ENCODE measurements at places on chromosomes 7 and 10.
A peak's percentile ranks its signal among the peaks of the same experiment; 100 is the strongest.

DNA sequence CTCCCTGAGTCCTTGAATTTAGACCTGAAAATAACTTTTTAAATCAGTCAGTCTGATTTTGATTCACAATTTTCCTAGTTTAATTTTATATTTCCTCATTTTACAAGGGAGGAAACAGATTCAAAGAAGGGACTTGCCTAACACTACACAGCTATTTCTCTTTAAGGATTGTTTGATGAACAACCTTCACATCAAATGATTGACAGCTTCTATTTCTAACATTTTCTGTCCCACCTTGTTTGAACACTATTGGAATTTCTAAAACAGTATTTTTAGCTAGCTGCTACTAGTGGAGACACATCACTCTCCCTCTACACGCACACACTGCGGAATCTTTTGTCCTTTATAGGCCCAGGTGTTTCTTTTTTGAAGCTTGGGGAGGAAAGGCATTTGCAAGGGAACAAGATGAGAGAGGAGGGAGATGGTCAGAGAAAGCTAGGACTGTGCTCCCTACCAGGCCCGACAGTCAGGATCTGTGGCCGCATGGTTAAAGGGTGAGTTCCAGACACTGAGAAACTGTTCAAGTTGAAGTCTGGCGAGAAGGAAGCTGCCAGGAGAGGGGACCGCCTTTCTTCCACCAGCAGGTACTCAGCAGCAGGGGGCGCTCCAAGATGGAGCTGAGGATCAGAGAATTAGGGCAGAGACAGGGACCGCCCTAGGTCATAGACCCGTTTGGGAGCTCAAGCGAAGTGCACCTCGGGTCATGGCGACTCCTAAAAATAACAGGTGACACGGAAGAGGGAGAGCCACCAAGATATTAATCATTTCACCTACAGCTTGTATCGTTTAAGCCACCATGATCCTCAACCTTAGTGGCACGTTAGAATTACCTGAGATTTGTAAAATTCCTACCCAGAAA, 49.7 kb downstream of the DNAJC12 start:
- peak; percentile 45 for DNase-seq

DNA sequence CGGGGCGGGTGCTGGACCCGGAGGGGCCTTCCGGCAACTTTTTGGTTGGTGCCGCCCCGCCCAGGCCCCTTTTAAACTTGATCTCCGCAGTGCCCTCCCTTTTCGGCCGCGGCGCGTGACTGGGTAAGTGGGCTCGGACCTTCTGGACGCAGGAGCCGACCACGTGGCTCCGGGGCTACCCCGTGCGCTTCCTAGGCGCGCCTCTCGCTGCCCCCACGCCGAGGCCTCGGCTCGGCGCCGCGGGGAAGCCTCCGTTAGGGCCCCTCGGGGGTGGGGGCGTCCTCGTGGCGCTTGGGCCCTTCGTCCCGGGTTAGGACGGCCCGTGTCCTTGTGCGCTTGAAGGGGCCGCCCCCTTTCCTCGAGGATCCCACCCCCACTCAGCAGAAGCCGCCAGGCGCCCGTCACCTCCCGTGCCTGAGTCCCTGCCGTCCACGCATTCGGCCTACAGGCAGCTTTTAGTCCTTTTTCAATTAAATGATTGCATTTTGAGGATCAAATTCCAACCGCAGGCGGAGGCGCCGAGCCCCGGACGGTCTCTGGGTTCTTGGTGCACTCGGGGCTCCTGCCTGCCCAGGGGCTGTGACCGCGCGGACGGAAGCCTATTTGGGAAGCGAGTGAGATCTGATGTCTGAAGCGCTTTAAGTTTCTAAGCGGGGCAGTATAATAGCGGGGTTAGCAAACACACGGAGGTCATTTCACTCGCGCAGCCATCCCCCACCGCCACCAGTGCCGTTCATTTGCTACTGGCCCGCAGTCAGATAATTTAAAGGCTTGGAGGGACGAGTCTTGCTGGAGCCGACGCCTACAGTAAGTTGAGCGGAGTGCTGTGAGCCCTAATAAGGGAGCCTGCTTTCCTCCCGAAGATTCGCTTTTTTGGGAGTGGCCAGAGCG, 31.8 kb upstream of the TOMM7 start:
- peak; percentile 78 for DNase-seq

GRCh38 chr10:3687510-3688081, 97.4 kb downstream of the KLF6 start:
- DNase-seq: no peak

DNA sequence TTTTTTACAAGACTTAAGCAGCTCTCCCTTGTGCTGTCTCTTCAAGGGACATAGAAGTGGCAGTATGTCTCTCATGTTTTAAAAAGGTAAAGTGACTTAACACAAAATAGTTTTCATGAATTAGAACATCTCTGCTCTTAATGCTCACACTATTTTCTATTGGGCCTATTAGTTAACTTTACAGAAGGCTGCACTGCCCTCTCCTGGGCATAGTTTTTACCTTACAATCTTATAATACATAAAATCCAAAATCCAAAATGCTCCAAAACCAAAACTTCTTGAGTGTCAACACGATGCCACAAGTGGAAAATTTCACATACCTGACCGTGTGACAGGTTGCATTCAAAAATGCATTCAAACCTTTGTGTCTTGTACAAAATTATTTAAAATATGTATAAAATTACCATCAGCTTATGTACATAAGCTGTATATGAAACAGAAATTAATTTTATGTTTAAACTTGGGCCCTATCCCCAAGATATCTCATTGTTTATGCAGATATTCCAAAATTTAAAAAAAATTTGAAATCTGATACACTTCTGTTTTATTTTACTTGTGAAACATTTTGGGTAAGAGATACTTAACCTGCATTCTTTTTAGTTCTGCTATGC, 25.8 kb downstream of the TES start:
- no peak for DNase-seq

DNA sequence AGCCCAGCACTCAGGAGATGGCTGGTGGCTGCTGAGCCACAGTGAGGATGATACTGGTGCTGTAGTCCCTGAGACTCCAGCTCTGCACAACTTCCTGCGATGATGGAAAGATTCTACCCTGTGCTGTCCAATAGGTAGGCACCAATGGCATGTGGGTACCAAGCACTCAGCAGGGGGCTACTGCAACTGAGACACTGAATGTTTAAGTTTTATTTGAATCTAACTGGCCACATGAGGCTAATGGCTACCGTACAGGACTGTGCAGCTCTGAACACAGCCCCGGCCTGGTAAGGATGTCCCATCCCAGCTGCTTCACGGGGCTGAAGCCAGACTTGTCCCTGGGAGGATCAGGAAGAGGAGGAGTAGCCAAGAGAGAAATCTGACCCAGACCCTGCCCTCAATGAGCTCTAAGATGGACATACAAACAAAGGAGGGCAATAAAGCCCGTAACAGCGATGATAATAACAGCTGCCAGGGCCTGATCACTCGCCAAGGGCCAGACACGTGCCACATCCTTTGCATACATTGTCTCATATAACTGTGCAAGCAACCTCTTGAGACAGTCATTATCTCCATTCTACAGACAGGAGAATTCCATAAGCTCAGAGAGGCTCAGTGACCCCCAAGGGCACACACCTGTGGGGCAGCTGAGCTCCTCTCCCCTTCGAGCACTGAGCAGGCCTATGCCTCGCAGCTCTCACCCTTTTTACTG, 3.8 kb downstream of the GPRIN2 start:
- peak; percentile 26 for DNase-seq

- no peak for DNase-seq
These were observed 2.2 kb downstream of the OGDHL start for GRCh38 chr10:49759787-49760551.

DNA sequence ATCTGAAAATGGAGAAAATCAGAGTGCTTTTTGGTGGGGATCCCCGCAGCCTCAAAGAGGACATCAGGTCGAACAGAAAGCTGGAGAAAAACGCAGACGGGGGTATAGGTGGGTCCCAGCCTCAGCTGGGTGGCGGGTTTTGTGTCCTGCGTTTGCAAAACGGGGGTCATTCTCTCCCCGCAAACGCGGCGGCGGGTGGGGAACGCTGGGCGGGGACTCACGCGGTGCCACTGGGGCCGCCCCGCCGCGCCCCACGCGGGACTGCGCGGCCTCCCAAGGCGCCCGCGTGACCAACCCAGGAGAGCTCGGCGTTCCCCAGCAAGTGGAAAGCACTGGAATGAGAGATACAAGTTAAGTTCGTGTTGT, 806 bp upstream of the VIPR2 start:
- DNase-seq: no peak

DNA sequence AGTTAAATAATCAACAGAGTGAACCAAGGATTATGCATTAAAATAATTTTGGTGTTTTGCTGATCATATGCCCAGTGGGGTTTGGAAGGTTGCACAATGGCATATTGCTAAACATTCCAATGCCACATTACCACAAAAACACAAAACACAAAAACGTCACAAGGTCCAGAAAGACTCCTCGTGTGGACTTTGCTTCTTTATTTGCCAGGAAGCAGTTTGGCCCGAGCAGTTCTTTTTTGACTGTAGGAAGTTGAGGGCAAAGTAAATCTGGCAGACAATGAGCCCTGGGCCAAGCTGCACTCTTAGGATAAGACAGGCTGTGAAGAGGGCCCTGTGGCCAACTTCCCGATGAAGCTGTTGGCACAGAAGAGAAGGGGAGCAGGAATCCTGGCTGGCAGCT, 39.2 kb upstream of the SLC35B4 start:
- no peak for DNase-seq

DNA sequence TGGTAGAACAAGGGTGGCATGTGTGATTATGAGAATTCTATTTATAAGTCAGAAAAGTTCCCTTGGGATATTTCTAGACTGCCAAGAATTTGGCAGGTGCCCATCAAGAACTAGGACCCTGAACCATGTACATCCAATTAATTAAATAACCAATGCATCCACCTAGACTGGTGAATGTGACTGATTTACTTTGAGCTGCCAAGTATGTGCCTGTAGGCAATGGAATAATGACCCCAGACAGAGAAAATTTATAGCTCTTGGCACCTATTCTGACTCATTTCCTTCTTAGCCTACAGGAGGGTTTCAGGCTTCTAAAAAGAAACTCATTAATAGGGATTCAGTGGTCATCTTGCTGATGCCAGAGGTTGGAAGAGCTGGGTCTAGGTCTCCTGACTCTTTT, 54.9 kb downstream of the KCNH2 start:
- no peak for DNase-seq

GRCh38 chr7:149799397-149800168, 26.2 kb upstream of the ZNF467 start:
- DNase-seq: peak; percentile 66

DNA sequence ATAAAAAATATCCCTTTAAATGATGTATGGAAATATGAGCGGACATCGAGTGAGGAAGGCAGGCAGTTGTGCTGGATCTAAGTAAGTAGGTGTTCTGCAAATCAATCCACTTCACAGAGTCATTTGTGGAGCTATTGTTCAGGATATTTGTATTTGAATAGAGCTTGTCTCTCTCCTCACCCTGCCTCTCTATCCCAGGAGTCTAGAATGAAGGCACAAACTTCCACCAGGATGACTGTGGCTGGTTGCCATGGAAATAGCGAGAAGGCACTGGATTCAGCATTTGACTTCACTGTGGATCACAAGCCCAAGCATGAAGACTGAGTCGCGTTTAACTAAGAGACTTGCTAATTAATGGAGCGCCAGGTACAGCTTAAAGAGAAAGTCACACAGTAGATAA, 53.2 kb downstream of the NPY start:
- DNase-seq: no peak

DNA sequence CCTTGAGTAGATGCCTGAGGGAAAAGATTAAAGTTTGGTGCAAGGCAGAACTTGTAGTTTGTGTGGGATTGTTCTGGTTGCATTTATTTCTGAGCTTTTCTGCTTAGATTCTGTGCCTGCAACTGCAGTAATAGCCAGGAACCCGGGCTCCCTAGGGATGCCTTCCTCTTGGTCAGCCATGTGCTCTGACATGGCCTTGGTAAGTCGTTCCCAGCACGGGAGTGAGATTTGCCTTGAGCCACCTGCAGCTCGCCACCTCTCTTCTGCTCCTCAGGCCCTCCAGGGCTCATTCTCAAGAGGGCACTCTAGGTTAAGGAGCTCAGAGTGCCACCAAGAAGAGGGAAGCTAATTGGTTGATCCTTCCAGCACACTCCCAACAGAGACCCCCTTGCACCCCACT, 350.6 kb upstream of the MKI67 start:
- DNase-seq: no peak

GRCh38 chr7:139132887-139133286, 23.4 kb upstream of the ZC3HAV1 start:
- DNase-seq: no peak

- no peak for DNase-seq
These were observed 282.3 kb downstream of the HGF start for GRCh38 chr7:81487516-81487915.

GRCh38 chr7:87473986-87474385, 1.5 kb downstream of the ABCB4 start:
- DNase-seq: no peak

GRCh38 chr10:103712898-103713498, 142.4 kb downstream of the SH3PXD2A start:
- DNase-seq: peak; percentile 62

GRCh38 chr7:130070861-130071622, 708 bp downstream of the KLHDC10 start:
- no peak for DNase-seq

GRCh38 chr7:132709971-132710567, 133.8 kb upstream of the PLXNA4 start:
- DNase-seq: no peak

GRCh38 chr10:35192645-35193249, 66.1 kb downstream of the CREM start:
- DNase-seq: no peak

GRCh38 chr7:97006055-97006815, 882 bp downstream of the DLX6 start:
- DNase-seq: peak; percentile 54

GRCh38 chr10:86687750-86688149, 19.4 kb downstream of the LDB3 start:
- DNase-seq: no peak

DNA sequence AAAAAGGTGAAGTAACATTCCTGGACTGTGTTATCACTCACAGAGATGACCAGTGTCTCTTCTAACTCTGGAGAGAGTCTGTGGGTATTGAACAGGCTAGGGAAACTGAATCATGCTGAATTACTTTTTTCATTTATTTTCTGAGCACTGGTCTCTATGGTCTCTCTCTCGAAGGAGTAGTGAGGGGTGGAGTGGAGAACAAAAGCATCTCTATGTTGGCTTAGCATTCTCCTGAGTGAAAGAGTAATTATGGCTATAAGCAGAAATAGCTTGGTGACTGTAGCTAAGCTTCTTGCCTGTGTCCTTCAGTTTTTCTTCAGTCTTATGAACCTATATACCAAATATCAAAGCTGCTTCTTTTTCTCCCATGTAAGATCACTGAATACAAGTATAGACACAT, 64.6 kb upstream of the PTN start:
- no peak for DNase-seq

- DNase-seq: no peak
These were observed 188.4 kb downstream of the EBF3 start for GRCh38 chr10:129775681-129776080.

DNA sequence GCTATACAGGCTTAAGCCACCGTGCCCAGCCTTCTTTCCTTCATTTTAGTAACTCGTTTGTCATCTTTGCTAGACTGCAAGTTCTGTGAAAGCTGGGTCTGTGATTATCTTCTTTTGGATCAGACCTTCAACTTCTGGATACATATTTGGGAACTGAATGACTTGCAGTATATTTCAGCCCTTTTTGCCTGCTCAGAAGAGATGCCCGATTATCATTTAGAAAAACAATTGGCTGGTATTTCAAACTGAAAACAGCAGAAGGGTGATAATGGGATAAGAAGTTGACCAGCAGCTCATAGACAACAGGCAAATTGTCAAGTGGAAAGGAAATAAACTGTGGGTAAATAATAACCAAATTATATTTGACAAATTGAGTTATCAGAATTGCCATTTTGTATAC, 14.6 kb downstream of the RSBN1L start:
- DNase-seq: no peak

- no peak for DNase-seq
These were observed 1277.1 kb upstream of the AUTS2 start for GRCh38 chr7:68321076-68321639.
